ENCODE measurements at places on chromosomes 12 and 14.

- DNase-seq, result no peak
These were observed 36.1 kb downstream of the SLCO1C1 start for GRCh38 chr12:20731274-20731673.

- no peak for DNase-seq
These were observed 268.7 kb upstream of the PDE3A start for GRCh38 chr12:20099395-20100183.

GRCh38 chr12:62827042-62827441 is 107.9 kb downstream of the PPM1H start:
- no peak for DNase-seq

GRCh38 chr14:68047906-68048305 is 228.3 kb downstream of the RAD51B start:
- DNase-seq, result no peak

DNA sequence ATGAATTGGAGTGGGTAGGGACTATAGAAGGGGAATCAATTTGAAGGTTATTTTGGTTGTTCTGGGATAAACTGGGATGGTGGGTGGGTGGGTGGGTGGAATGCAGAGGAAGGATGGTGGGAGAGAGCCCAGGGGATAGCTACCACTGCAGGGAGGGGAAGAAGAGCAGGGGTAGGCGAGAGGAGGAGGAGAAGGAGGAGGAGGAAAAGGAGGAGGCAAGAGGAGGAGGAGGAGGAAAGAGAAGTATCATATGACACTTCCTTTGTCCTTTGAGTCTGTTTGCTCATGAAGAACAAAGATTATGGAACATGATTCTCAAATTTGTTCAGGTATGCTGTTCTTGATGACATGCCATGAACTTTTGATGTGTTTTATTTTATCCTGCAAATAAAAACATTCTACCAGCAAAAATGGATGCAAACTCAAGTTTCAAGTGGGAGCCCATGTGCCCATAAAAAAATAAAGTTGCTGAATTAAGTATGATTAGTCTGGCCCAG is 4.1 kb upstream of the BEST3 start:
- no peak for DNase-seq

DNA sequence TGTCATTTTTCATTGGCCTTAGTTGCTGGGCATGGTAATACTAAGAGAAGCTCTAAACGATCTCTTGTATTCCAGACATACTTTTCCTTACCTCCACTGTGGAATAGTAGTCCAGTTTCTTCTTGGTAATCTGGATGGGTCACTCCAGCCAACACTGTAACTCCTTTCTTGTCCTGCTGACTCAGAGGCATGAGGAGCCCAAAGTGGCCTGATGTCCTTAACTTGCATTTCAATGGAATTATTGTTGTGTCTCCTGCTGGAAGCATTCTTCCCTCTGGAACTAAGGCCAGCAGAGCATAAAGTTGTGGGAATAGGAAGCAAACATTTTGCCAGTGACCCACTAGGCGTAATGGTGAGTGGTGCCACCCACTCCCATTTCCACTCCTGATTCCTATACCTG is 33.1 kb downstream of the DAAM1 start:
- DNase-seq, result no peak

DNA sequence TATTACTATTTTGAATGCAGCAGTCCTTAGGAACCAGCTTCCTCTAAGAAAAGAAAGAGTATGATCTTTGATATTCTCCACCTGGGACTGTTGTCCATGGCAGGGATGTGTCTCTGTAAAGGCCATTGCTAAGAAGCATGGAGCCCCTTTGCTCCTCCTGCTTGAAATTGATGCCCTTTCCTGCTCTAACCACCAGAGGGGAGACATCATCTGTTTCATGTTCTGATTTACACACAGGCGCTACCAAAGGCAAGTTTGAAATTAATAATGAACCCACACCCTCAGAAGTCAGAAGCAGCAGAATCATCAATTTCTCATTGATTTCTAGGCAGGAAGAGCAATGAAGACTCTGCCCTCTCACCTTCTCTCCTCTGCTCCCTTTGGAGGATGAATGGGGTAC is 253.8 kb downstream of the RMST start:
- DNase-seq, result no peak

- no peak for DNase-seq
These were observed 2.9 kb downstream of the ZFHX2 start for GRCh38 chr14:23548351-23549318.

DNA sequence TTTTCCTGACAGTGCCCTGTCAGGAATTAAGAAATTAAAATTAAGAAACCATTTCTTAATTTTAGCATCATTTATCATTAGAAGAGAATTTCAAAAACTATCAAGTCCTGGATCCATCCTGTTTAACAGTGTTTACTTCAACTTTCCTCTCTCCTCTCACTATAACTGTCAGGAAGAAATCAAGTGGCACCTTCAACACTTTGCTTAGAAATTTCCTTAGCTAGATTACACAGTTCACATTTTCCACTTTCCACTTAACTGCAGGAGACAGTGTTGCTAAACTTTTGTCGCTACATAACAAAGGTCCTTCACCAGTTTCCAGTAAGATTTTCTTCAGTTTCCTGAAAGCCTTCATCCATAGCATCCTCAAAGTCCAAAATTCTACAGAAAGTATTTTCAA is 21.9 kb upstream of the OR10P1 start:
- no peak for DNase-seq

DNA sequence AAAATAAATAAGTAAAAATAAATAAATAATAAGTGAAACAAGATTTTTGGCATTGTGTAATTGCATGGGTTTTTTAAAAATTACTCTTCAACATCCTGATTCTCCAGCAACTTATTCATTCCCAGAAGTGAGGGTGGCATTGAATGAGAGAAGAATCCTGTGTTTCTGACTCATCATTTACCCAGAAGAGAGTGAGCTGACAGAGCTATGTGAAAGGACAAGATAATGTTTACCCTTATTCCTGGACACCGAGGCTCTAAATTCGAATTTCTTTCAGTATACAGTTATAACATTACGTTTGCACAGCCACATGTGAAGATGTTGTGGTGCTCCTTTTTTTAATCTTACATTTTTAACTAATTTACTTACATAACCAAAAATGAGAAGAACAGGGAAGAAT is 36.4 kb downstream of the BBS10 start:
- DNase-seq, result no peak

DNA sequence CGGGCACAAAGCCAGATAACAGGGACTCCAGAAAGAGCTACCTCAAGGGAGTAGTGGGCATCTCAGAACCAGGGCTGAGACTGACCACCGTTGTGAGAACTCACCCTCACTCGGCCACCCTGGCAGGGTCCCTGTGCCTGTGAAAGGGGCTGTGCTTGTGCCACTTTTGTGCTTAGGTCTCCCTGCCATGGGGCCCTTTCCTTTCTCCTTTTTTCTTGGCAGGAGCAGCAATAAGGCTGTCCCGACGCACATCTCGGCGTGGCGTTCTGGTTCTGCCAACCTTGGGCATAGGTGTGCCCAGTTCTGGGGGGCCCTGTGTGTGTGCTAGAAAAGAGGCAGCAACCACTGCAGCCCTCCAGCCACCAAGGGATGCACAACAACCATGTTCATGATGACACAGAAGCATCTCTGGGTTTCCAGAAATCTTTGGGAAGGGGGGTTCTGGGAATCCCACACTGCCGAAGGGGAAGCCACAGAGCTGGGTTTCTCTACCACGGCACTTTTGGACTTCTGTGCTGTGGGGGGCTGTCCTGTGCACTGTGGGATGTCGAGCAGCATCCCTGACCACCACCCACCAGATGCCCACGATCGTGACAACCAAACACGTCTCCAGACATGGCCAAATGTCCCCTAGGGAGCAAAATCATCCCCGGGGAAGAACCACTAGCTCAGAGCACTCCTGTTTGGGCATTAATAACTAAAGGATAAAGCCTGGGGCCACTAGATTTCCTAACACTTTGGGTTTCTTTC is 13.1 kb upstream of the TMEM119 start:
- DNase-seq, result no peak

GRCh38 chr14:87944987-87945604 is 47.9 kb downstream of the GALC start:
- peak; percentile 6 for DNase-seq

GRCh38 chr12:95637471-95638155 is 86.3 kb upstream of the USP44 start:
- no peak for DNase-seq

- DNase-seq, result peak; percentile 75
These were observed at the start of gene ACIN1 for GRCh38 chr14:23094666-23095195. Gene ACIN1 (minus strand): TSS chr14:23095136. CDS start chr14:23095112, 24 bp downstream.

- no peak for DNase-seq
These were observed 1.1 kb downstream of the SMIM41 start for GRCh38 chr12:52080403-52081251.

- no peak for DNase-seq
These were observed 291.8 kb downstream of the ERC1 start for GRCh38 chr12:1282670-1283315.

GRCh38 chr12:51098611-51099010 is 15.2 kb upstream of the CSRNP2 start:
- no peak for DNase-seq

DNA sequence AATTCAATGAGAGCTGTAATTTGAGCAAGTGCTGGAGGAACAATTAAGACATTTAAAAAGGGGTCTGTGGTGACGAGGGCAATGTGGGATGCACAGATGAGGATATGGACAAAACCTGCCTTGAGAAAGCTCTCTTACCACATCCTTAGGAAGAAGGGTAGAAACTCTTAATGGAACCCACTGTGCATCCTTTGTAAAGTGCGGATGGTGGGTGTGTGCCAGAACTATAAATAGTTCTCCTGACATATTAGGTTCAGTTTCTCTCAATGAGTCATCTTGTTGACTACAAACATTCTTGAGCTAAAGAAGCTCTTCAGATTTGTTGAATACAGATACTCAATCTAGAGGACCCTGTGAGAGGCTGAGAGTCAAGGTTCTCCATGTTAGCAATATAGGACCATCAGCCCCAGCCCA is 106.1 kb upstream of the ANO4 start:
- no peak for DNase-seq

GRCh38 chr12:126198516-126198915 is 1133.3 kb downstream of the AACS start:
- no peak for DNase-seq

DNA sequence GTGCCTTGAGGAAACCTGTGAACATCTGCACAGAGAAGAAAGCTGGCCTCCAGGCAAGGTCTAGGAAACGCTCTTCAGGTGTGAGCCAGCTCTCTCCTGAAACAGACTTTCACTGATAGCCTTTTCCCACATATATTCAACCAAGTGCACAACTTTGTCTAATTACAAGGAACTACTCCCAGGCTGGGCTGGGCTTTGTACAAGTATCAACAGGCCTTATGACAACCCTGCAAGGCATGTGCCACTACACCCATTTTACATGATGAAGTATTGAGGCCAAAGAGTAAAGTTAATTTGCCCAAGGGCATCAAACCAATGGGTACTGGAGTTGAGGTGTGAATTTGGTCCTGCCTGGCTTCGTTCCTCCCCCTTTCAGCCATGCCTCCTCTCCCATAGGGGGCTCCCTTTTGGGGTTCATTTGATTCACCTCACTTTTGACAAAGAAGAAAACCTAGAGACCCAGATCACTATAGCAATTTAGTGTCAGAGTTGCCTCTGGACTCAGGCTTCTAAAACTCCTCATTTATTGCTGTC is 2.1 kb downstream of the CSRP2 start:
- DNase-seq, result no peak

GRCh38 chr12:21828779-21829178 is 54.3 kb upstream of the KCNJ8 start:
- no peak for DNase-seq

DNA sequence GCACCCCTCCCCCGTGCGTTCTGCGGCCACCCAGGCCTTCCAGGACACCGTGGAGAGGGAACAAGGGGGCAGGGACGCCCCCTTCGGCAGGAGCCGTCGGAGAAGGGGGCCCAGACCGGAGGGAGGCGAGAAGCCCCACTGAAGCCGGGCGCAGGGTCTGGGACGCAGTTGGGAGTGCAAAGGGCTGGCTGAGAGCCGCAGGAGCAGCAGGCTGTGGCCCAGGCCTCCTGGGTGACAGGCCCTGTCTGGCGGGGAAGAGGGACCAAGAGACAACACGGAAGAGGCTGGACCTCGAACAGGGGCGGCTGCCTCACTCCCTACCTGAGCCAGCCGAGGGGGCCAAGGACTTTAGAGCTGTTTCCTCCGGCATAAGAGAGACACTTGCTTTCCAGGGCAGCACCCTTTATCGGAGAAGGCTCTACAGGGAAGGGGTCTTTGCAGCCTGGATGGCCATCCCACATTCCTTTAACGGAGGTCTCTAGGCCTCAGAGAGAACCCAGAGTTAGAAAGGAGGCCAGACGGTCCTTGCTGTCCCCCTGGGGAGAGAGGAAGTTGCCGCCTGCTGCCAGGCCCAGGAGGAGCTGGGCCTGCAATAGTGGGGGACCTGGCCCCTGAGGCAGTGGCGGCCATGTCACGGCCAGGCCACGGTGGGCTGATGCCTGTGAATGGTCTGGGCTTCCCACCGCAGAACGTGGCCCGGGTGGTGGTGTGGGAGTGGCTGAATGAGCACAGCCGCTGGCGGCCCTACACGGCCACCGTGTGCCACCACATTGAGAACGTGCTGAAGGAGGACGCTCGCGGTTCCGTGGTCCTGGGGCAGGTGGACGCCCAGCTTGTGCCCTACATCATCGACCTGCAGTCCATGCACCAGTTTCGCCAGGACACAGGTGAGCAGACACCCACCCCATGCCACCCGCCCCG is 1.3 kb downstream of the DTX1 start:
- no peak for DNase-seq

GRCh38 chr12:117038023-117038680 is 61.1 kb downstream of the TESC start:
- no peak for DNase-seq

GRCh38 chr12:130418251-130418650 is 80.6 kb downstream of the PIWIL1 start:
- no peak for DNase-seq

GRCh38 chr12:96495155-96495554 is 5.8 kb downstream of the CFAP54 start:
- no peak for DNase-seq

DNA sequence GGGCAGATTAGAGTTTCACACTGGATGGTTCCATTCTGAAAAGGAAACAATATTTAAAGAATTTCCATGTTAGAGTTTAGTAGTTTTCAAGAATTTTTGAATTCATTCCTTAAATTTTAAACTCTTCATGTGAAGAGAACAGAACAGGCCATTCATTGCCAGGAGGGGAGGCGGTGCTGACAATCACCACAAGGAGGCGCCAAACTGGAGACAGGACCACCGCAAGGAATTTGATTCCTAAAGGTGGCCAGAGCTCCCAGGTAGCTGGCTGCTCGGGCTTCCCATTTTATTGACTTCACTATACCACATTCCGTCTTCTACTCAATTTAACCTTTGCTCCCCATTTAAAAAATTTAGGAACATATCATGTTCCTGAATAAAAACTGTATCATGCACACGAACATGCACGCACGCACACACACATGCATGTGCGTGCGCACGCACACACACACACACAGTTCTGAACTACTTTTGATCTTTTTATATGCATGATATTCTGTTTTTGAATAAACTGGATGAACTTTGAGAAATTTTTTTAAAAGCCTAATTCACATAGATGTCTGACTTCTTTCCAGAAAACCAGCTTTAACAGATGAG is 101.2 kb downstream of the NELL2 start:
- DNase-seq, result peak; percentile 74

DNA sequence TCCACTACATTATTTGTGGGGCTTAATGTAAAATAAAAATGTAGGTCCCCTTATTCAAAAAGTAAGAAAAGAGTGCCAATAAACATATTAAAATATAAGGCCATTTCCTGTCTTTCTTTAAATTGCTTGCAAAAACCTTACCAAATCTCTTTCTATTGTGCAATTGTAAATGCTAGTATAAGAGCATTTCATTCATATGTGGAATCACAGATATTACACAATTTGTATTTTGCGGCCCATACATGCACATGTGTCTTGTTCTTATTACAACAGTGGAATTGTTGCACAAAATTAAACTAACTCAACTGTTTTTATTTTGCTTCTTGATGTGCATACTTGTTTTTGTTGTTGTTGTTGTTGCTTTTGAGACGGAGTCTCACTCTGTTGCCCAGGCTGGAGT is 20.1 kb upstream of the CRADD start:
- no peak for DNase-seq

Measured in CD4-positive, alpha-beta T cell treated with Interleukin-17A for 4 hours (primary cell).